Stimulated activated CD4-positive, alpha-beta T cell treated with anti-CD3 and anti-CD28 coated beads, TNF-alpha, amount 100 ng/mL, for 24 hours (primary cell): ENCODE measurements at places on chromosomes 4 and X.

- DNase-seq, result no peak
Observed at GRCh38 chrX:72142094-72142793, 10.5 kb upstream of the RTL5 start.

- DNase-seq, result no peak
Observed at GRCh38 chr4:107856901-107857300, 32.2 kb downstream of the SGMS2 start.

DNA sequence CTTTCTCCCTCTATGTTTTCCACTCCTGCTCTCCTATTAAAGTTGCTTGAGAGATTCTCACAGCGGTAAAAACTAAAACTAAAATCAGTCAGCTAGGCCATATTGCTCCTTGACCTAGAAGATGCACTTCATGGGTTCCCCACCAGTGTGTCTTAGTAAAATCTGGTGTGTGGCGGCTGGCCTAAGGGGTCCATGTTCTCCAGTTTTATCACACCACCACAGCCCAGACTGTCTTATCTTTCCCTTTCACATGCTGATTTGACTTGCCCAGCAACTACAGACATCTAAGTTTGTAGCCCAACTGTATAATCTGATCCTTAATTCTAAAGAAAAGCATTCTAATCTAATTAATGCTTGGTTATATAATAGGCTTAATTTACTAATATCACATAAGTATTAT lies 68.0 kb downstream of the ATP8A1 start:
- no peak for DNase-seq

DNA sequence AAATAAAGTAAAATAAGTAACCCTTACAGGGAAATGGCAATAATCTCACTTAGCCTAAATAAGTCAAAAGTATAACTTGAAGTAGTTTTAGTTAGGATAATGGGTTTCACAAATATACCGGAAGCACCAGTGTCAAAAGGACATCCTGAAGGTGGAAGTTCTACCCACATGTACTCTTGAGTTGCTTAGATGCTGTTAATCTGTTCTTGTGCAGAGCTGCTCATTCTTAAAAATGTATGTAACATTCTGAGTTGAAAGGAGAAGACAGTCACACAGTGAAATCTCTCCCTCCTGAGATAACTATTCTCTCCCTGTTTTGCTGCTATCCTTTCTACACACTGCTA lies 11.2 kb upstream of the CCNG2 start:
- DNase-seq, result no peak

DNA sequence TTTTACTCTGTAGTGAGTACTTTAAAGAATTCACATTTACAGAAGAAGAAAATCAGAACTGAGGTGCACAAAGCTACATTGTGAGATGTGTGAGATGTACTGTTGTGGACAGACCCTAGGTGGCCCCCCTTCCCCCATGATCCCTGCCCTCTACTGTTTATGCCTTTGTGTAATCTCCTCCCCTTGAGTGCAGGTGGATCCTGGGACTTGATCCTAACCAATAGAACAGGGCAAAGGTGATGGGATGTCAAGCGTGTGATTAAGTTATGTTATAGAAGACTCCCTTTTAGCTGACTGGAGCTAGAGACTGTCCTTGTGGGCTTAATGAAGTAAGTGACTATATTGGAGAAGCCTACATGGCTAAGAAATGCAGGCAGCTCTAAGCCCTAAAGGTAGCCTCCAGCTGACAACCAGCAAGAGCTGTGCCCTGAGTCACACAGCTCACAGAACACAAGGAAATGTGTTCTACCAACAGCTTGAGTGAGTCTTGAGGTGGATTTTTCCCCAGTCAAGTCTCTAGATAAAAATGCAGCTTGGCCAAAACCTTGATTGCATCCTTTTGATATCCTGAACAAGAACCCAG lies 225.2 kb upstream of the LEF1 start:
- DNase-seq, result no peak

DNA sequence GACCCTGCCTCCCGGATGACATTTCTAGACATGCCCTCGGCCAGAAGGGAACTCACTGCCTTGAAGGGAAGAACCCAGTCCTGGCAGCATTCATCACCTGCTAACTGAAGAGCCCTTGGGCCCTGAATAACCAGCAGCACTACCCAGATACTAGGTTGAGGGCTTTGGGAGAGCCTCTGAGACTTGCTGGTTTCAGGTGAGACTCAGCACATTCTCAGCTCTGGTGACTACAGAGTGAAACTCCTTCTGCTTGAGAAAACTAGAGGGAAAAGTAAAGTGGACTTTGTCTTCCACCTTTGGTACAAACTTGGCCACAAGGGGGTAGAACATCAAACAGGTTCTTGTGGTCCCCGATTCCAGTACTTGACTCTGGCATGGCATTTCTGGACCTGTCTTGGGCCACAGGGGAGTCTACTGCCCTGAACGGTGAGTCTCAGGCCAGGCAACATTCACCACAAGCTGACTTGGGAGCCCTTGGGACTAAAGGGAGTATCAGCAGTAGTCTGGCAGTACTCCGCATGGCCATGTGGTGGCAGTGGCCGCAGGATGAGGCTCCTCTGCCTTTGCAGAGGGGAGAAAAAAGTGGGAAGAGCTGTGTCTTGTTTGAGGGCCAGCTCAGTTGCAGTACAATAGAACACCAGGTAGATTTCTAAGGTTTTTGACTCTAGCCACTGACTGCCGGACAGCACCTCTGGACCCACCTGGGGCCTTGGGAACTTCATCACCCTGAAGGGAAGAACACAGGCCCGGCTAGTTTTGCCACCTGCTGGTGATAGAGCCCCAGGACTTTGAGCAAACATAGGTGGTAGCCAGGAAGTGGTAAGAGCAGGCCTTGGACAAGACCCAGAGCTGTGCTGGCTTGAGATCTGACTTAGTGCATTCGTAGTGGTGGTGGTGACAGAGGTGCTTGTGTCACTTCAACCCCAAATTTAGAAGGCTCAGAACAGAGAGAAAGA lies 414.8 kb downstream of the OPHN1 start:
- peak; percentile 1 for DNase-seq

DNA sequence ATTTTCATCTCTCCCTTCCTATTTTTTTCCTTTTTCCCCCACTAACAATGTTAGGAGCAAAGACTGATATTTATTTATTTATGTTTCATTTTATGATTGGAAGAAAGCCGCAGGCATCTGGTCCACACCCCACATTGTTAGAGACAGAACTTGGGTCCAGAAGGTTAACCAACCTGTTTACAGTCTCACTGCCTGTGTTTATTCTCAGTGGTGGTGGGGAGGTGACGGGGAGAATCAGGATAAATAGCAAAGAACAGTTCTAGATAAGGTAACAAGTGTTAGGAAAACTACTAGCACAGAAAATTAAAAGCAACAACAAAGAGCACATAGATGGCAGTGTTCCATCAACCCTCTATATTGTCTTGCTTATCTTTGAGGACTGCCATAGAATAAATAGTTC lies 301.7 kb upstream of the DIPK2B start:
- no peak for DNase-seq

DNA sequence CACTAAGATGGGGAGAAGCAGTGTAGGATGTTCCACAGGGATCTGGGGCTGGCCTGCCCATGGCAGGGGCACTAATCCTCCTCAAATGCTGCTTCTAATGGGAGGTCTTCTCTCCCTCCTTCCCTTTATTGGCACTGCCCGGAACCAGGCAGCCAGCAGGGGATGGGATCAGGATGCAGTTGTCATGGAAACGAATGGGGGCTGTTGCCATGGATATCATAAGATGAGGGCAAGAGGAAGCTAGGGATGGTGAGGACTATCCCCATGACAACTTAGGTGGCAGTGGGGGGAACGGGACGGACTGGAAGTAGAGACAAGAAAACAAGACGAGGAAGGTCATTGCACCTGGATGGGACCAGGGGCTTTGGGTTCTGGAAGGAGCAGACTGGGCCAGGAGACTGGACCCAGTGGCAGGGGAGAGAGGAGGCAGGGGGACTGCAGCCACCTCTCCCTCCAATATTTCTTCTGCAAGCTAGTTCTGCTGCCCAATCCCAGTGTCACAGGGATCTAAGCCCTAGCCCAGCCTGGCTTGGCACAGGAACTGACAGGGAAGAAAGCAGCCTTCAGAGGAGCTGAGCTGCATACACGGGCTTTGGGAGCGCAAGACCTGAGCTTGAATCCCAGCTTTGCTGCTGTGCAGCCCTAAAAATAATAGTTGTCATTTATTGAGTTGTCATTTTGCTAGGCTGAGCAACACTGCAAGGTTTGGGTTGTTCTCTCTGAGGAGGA lies 19.0 kb downstream of the IQSEC2 start:
- no peak for DNase-seq

- DNase-seq, result no peak
Observed at GRCh38 chr4:145298885-145299284, 118.5 kb upstream of the OTUD4 start.

DNA sequence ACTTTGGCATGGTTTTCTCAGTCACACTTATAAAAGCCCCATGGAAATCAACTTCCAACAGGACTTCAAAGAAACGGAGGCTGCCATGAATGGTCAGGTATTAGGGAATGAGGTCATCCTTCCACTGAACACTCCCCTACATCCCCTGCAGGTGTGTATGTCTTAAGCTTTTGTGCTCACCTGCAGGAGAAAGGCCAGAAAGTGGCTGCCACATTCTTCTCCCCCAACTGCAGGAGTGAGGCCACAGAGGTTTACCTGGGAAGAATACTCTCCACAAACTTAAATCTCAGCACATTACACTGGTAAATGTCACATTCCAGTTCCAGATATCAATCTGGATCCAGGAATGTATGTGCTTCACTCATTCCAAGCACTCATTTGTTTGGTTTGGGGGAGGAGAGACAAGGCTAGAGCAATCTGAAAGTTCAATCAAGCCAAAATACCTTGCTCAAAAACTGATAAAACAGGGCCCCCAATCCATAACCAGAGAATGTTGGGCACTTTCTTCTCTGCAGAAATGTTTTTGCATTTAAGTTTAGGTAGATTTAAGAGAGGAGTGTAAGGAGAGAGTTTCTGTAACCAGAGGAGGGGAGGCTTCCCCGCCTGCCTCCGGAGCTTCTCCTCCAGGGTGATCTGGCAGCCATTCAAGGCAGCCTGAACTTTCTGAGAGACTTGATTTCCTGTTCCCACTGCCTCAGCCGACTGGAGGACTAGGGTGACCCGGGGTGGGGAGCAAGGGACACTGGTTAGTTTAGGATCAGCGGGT lies 15.4 kb downstream of the FAM9C start:
- no peak for DNase-seq

GRCh38 chr4:151811403-151811802 lies 50.6 kb upstream of the GATB start:
- no peak for DNase-seq

- no peak for DNase-seq
Observed at GRCh38 chr4:110615353-110616237, 7.3 kb downstream of the PITX2 start.

DNA sequence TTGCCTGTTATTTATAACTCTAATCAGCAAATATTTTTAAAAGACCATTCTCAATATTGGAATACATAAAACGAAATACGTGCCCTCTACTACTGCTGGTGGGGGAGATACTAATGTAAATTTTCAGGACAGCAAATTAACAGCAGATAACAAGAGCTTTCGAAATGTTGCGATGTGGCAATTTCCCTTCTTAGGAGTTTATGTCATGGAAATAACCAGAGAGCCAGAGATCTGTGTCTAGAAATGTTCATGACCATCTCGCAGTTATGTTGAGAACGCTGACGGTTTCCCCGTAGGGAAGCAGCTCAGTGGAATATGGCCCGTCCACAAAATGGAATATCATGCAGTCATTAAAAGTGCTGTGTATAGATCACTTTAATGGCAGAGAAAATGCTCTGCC lies 238.4 kb upstream of the PSAPL1 start:
- no peak for DNase-seq

DNA sequence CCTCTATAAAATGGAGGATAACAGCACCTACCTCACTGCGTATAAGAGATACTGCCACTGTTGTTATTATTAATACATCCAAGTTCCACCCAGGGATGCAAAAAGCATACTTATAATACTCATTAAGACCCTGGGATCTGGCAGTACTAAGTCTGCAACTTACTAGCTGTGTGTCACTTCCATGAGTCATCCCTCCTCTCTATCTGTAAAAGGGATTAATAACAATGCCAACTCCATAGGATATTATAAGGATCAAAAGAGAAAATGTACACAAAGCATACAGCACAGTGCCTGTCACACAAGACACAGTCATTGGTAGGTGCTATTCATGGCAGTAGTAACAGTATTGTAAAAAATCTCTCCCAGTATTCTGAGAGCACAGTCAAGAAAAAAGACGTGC lies 216.7 kb downstream of the HS6ST2 start:
- DNase-seq, result no peak

DNA sequence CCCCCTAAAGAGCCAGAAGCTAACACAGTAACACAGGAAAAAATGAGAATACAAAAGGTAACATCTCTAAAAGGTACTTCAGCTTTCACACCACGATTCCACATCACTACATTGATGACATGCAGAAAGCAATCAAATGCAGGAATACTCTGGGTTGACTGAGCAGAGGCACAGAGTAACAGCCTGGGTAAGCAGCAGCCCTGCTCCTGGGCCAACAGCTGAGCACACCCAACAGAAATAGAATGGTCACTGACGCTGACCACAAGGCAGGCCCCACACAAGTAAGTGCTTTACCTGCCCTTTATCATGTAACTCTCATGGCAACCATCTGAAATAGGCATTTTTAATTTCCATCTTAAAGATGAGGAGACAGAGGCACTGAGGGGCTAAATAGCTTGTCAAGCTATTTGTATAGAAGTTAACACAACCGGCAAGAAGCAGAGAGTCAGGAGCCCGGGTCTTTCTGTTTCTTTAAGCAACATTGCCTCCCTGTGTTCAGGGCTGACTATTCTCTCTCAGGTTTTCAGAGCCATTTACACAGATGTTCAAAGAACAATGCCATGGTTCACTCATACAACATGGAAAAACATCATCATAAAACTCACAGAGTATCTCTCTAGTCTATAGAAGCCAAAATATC lies 168.9 kb downstream of the ZNF674 start:
- DNase-seq, result peak; percentile 1

DNA sequence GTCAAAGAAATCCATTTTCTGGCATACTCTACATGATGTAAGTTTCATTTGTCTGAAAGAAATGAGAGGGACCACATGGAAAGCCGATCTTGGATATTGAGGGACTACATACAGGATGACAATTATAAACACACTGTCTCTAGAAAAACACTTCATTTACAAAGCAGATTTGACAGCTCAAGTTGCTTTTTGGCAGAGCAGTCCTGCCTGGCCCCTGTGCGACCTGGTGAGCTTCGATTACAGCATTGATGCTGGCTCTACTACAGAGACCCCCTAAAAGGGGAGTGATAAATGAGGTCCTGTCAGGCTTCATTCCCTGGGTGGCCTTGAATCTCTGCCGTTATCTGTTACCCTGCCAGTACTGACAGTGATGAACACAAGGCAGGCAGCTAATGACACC lies 215.2 kb upstream of the NOCT start:
- no peak for DNase-seq
